ENCODE measurements at places on chromosomes 2 and 18.

DNA sequence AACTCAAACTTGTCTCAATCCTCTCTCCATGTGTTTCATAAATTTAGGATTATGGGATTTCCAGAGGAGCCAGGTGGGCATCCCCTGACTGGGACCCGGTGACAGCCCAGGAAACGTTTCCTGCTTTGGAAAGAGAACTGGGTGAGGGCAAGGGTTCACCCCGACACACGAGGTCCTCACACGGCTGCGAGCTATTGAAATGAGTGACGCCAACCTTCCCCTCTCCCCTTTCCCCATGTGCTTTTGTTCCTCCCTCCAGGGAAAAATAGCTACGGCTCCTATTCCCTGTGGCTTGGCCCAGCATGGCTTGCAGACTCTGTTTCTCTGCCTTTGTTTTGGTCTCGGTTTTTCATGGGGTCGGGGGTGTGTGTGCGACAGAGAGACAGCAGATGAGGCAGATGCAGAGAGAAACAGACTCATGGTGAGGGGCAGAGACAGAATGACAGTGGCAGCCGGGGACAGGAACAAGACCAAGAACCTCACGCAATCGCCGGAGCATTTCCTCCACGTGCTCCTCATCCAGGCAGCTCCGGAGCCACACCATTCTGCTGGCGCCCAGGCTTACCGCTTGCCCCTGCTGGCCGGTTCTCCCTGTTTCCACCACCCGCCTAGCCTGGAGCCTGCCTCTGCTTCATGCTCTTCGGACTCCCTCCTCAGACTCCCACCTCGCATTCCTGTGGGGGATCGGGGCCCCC is 238.5 kb downstream of the DYSF start:
- no peak for DNase-seq

- no peak for DNase-seq
Measured at GRCh38 chr2:72673279-72673678, 152.6 kb downstream of the EXOC6B start.

GRCh38 chr2:16656784-16657391 is 8.7 kb downstream of the CYRIA start:
- no peak for DNase-seq

- DNase-seq = no peak
Measured at GRCh38 chr2:45813003-45813941, 161.8 kb downstream of the PRKCE start.

GRCh38 chr2:32712870-32713269 is 85.0 kb downstream of the TTC27 start:
- no peak for DNase-seq

- DNase-seq = no peak
Measured at GRCh38 chr18:58670404-58671110, 708 bp upstream of the MALT1 start.

- peak; percentile 31 for DNase-seq
Measured at GRCh38 chr2:159755788-159756187, 42.2 kb downstream of the CD302 start.

- no peak for DNase-seq
Measured at GRCh38 chr2:174076975-174077374, 111.8 kb upstream of the SP3 start.

DNA sequence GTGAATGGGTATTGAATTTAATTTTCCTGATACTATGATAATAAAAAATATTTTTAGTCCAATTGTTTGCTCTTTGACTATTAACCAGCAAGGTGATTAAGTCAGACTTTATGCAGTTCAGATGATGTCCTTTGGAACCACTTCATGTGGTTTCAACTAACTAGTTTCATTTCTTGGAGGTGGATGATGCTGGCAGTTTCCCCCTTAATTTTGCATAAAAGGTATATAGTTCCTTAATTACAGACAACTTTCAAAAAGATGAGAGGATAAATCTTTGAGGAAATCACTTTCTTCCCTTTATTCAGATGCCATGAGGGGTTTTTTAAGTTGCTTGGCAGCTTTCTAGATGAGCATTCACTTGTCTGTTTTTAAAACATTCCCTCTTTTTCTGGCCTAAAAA is 223.1 kb downstream of the PHLPP1 start:
- DNase-seq = no peak

- no peak for DNase-seq
Measured at GRCh38 chr2:96320728-96321622, 4.1 kb upstream of the ITPRIPL1 start.

Measured in non-pigmented ciliary epithelial cell (primary cell).